ENCODE measurements at places on chromosomes 2 and 18.

DNA sequence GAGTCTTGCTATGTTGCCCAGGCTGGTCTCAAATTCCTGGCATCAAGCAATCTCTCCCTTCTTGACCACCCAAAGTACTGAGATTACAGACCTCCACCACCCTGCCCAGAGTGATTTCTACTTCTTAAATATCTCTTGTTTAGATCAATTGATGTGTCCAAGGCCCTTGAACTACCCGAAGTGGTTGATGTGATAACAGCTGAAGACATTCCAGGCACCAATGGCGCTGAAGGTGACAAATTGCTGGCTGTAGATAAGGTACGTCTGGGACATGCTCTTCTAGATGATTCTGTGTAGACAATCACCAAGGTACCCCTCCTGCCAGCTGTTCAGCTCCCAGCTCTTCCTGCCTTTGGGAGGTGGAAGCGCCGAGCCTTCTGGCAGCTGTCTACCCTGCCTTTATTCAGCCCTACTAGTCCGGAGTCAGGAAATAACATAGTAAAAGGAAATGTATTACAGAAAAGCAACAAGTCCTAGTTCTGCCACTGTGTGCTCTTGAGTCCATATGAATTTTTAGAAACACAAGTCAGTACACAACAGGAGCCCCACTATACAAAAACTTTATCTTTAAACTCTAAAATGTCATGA is 61.3 kb upstream of the BZW1 start:
- no peaks in the 10 kb centered on the region for H3K4me1 ChIP-seq
- H3K27ac ChIP-seq = no peak overlapping the region
- no peak overlapping the region for H3K4me3 ChIP-seq
- H3K36me3 ChIP-seq = no peaks in the 10 kb centered on the region
- no peak for DNase-seq
- H3K27me3 ChIP-seq = no peaks in the 10 kb centered on the region

GRCh38 chr2:147214914-147215313 is 629.9 kb upstream of the ACVR2A start:
- H3K27me3 ChIP-seq = no peaks in the 10 kb centered on the region
- no peak for DNase-seq
- no peak overlapping the region for H3K27ac ChIP-seq
- no peak overlapping the region for H3K4me3 ChIP-seq

- no peaks in the 10 kb centered on the region for H3K36me3 ChIP-seq
- H3K27ac ChIP-seq = no peak overlapping the region
- no peaks in the 10 kb centered on the region for H3K4me1 ChIP-seq
These were observed 45.1 kb downstream of the RPL31 start for GRCh38 chr2:101047075-101047766.

- no peaks in the 10 kb centered on the region for H3K27me3 ChIP-seq
- H3K27ac ChIP-seq = no peak overlapping the region
- no peak overlapping the region for H3K4me3 ChIP-seq
These were observed 176.7 kb downstream of the NRP2 start for GRCh38 chr2:205858881-205859441.

DNA sequence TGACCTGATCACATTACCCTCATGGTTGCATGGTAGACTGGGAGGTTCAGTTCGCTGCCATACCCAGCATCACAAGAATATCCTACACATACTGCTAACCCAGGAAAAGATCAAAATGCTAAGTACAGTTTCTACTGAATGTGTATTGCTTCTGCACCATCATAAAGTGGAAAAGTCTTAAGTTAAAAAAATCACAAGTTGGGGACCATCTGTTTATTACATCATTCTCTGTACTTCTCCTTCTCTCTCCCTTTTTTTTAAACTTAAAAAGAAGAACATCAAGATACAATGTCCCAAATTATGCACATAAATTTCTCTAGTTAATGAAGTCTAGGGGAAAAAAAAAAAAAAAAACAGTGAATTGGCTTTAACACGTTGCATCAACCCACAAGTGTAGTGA is 43.3 kb downstream of the NBAS start:
- no peaks in the 10 kb centered on the region for H3K36me3 ChIP-seq
- no peaks in the 10 kb centered on the region for H3K4me1 ChIP-seq
- DNase-seq = no peak

- no peak overlapping the region for H3K27ac ChIP-seq
- H3K27me3 ChIP-seq = no peaks in the 10 kb centered on the region
- H3K36me3 ChIP-seq = no peaks in the 10 kb centered on the region
- no peak overlapping the region for H3K4me3 ChIP-seq
- DNase-seq = no peak
These were observed 130.5 kb downstream of the BCL2 start for GRCh38 chr18:63189041-63189440.

DNA sequence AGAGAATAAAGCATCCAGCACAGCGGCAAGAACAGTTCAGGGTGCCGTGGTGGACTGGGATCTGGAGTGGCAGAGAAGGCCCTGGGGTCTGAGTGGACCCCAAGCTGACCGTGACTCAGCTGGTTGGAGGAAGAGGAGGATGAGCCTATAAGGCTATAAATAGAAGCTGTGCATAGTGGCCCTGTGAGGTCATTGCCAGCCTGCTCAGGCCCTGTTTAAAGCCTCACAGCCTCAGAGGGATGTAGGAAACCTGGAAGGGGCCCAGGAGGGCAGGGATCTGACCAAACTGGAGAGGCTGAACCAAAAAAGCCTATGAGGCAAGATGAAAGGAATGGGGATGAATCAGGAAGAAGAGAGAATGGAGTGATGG is 11.3 kb upstream of the DES start:
- H3K36me3 ChIP-seq = no peaks in the 10 kb centered on the region
- no peak overlapping the region for H3K27ac ChIP-seq
- H3K27me3 ChIP-seq = no peaks in the 10 kb centered on the region
- no peak for DNase-seq

DNA sequence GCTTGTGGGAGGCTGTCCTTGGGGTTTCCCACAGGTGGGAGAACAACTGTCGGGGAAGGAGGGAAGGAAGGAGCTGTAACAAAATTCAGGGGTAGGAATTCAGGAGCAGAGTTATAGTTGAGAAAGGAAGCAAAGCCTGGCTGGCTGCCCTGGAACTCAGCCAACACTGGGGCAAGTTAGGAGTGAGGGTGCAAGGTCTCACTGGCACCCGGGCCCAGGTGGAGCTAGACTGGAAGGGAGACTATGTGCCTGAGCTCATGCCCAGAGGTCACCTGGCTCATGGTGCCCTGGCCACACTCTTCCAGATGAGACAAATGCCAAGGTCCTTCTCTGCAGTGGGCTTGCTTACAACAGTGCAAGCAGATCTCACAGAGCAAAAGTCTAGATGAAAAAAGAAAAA is 75.6 kb upstream of the ARHGAP28 start:
- H3K27ac ChIP-seq = no peak overlapping the region
- H3K27me3 ChIP-seq = no peaks in the 10 kb centered on the region
- H3K4me3 ChIP-seq = no peak overlapping the region
- no peaks in the 10 kb centered on the region for H3K36me3 ChIP-seq

DNA sequence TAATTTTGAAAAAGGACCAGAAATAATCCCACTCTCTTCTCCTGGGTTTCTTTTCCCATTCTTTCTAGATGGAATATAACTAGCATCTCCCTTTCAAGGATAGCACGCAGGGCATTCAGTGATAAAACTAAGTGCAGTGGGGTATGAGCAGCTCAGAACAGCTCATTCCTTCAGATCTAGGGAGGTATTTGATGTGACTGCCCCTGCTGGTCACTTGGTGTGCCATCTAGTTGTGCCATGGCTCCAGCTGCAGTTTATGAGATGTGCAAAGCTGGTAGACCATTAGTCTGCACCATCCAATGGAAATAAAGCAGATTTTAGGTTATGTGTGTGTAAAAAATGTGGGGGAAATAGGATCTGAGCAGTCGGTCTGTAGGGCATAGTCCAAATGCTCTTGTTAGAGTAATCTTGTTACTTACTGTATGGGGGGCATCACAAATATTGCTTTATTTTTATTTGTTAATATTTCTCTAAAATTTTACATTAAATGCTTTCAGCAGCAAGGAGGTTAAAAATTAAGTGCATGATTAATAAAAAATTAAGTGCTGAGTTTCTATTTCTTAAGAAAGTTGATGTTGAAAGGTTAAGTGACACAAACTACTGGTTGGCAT is 38.9 kb downstream of the CTAGE1 start:
- H3K4me3 ChIP-seq = no peak overlapping the region
- H3K36me3 ChIP-seq = no peaks in the 10 kb centered on the region
- DNase-seq = no peak
- H3K27me3 ChIP-seq = no peaks in the 10 kb centered on the region

DNA sequence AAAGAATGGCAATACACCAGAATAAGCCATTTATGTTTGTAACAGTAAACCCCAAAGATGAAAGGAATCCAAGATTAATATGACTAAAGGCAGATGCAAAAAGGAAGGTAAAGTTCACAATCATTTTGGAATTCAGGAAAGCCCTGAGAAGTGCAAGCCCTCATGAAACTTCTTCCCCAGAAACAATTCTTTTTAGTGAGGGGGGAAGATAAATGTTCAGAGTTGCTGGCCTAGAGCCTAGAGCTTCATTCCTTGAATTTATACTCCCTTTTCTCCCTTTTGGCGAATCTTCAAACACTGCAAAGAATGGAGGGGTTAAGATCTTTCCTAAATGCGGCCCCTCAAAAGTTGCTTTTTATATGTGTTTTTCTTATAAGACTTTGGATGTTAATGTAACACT is 368.8 kb downstream of the MEIS1 start:
- no peaks in the 10 kb centered on the region for H3K36me3 ChIP-seq
- H3K27ac ChIP-seq = no peak overlapping the region
- no peak for DNase-seq
- H3K4me1 ChIP-seq = no peaks in the 10 kb centered on the region
- H3K4me3 ChIP-seq = no peak overlapping the region

DNA sequence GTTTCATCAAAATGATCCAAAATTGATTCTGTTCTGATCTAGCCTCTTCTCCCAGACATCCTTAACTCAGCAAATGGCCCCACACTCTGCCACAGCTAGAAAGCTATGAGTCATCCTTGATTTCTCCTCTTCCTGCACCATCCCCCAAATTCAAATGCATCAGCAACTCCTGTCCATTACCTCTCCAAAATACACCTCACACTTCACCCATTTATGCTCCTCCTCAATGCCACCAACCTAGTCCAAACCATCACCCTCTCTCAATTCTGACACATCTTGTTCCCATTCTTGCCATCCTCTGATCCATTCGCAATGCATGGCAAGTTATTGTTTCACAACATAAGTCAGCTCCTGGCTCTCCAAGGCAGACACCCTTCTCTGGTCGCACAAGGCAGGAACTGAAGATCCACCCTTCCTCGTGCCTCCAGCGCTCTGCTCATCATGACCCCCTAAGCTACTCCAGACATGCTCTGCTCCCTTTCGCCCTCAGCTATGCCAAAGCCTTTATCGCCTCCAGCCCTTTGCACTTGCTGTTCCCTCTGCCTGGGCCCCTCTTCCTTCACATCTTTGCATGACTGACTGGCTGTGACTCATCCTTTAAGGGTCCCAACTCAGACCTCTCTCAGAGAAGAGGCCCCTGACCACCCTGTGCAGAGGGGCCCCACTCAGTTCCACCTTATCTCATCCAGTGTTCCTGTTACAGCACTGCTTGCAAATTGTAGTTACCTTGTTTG is 83.6 kb downstream of the MREG start:
- no peak for DNase-seq
- no peaks in the 10 kb centered on the region for H3K36me3 ChIP-seq
- H3K4me1 ChIP-seq = no peaks in the 10 kb centered on the region
- no peaks in the 10 kb centered on the region for H3K27me3 ChIP-seq
- no peak overlapping the region for H3K27ac ChIP-seq

DNA sequence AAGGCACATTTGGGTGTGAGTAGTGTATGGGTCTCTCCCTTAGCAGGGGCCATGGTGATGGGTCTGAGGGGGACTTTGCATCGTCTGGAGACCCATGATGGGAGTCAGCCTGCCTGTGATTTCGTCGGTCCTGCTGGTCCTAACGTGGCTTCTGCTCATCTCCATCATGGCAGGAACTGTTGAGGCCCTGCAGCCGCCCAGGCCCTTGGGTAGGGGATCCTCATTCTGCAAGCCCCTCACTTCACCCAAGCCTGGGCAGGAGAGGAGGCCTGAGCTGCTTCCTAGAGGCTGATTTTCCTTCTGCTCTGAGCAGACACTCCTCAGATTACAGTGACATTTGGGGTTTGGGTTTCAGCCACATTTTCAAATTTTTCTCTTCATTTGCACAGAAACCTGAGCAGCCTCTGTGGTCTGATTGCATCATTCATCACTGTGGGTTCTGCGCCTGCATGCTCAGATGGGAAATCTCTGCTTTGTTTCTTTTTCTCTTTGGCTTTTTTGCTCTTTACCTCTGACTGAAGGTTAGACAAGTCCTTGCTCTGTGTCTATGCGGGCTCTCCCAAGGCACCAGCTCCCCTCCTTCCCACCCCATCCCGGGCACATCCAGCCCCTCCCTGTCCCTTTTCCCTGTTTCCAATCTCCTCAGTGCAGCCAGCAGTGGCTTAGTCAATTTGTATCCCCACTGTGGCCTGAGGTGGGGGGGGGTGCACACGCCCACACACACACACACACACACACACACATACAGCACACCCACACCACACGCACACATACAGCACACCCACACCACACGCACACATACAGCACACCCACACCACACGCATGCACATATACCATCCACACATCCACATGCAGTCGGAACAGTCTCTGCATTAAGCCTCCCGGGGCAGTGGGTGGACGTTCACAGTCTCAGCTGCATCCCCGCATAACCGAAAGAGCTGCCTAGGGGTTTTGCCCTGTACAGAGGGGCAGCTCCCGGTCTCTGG is 305.4 kb upstream of the HS6ST1 start:
- H3K4me1 ChIP-seq = no peaks in the 10 kb centered on the region
- no peak for DNase-seq

DNA sequence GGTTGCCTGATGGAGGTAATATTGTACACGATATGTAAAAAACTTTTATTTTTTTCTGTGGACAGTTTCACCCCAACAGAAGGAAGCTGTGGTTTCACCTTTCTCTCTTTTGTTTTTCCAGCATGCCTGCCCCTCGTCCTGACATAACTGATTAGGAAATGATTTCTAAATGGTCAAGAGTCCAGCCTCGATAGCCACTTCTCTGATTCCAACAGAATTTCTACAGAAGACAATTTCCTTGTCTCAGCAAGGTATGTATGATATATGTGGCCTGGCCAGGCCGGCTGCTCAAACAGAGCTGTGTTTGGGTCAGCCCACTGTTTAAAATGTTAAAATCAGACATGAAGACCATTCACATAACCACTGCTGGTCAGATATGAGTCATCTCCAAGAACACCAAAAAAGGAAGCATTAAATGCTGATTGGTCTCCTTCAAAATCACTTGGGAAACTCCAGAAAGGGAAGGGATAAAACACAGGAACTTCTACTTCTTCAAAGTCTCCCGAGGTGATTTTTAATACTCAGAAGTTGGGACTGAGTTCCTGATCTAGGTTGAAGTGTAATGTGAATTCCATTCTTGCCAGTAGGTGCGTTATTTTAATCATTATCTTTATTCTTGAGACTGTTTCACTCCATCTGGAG is 22.3 kb downstream of the ATP8B1 start:
- no peak overlapping the region for H3K27ac ChIP-seq
- no peak for DNase-seq
- no peaks in the 10 kb centered on the region for H3K4me1 ChIP-seq
- no peaks in the 10 kb centered on the region for H3K27me3 ChIP-seq
- H3K36me3 ChIP-seq = no peaks in the 10 kb centered on the region
- H3K4me3 ChIP-seq = no peak overlapping the region

- DNase-seq = no peak
- H3K27ac ChIP-seq = no peak overlapping the region
These were observed 45.3 kb downstream of the FOSL2 start for GRCh38 chr2:28437918-28438317.

- H3K27me3 ChIP-seq = no peaks in the 10 kb centered on the region
- DNase-seq = no peak
- no peak overlapping the region for H3K27ac ChIP-seq
- H3K4me3 ChIP-seq = no peak overlapping the region
- no peaks in the 10 kb centered on the region for H3K36me3 ChIP-seq
These were observed 75.6 kb downstream of the FASTKD2 start for GRCh38 chr2:206840999-206841398.
